ENCODE measurements at places on chromosomes 5 and 9.

DNA sequence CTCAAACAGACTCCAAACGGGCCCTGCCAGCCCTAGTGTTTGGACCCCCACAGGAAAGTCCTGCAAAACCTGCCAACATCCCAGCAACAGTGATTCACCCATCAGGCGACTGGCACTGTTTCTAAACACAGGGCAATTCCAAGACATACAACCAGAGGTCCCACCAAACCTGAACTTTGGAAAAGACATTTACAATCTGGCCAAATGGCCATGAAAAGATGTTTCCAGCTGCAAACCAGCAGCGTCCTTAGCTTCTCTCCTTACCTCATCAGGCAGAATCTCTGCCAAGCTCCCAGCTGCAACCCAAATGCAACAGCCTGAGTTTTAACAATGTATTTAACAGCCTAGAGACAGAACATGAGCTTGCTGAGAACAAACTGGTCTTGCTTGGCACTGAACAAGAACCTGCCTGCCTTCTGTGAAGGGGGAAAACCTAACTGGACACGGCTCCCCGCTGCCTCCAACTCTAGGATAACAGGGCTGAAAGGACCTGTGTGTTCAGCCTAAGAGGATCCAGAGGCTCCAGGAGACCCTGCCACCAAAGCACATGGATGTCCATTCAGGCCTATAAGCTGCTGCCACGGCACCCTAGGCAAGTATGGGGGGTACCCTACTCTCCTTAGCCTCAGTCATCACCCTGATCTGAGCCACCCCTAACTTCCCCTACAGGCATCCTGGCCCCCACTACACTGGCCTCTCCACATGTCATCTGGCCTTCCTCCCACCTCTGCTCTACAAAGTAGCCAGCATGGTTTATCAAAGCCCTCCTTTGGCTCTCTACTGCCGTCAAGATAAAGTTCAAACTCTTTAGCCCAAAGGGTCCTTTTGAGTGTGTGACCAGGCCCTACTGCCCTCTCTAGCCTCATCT lies 5.6 kb downstream of the P4HA2 start:
- H3K27me3 ChIP-seq: no peaks in the 10 kb centered on the region
- no peak overlapping the region for H3K4me3 ChIP-seq
- H3K4me1 ChIP-seq: peaks cover 35% of the 10 kb centered on the region
- H3K27ac ChIP-seq: peak overlapping the region; percentile 44

GRCh38 chr5:80206282-80206681 lies 49.6 kb downstream of the SERINC5 start:
- no peaks in the 10 kb centered on the region for H3K27me3 ChIP-seq
- no peak for DNase-seq
- H3K36me3 ChIP-seq: no peaks in the 10 kb centered on the region
- H3K27ac ChIP-seq: no peak overlapping the region

GRCh38 chr5:93151121-93151520 lies 429.9 kb downstream of the NR2F1-AS1 start:
- H3K27ac ChIP-seq: no peak overlapping the region
- H3K27me3 ChIP-seq: no peaks in the 10 kb centered on the region
- peak; percentile 62 for DNase-seq
- H3K36me3 ChIP-seq: no peaks in the 10 kb centered on the region

DNA sequence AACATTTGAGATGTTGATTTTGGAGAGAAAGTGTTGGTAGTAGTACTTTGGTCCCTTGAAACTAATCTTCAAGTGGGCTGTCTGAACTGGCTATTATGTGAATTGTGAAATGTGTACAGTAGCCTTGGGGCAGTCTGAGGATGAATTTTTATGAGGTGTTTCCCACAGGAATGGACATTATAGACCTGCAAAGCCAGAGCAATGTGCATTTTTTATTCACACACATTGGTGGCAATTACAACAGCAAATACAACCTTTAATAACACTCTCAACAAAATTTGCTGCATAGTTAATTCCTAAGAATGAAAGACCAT lies 147.0 kb downstream of the PAM start:
- no peaks in the 10 kb centered on the region for H3K36me3 ChIP-seq
- no peaks in the 10 kb centered on the region for H3K27me3 ChIP-seq
- H3K4me1 ChIP-seq: no peaks in the 10 kb centered on the region
- no peak overlapping the region for H3K4me3 ChIP-seq

- H3K4me1 ChIP-seq: peaks cover 20% of the 10 kb centered on the region
- H3K36me3 ChIP-seq: peaks cover 5% of the 10 kb centered on the region
- H3K27me3 ChIP-seq: no peaks in the 10 kb centered on the region
- peak within 1 kb of the TSS; percentile 58 for H3K4me3 ChIP-seq
- peak within 1 kb of the TSS; percentile 75 for H3K27ac ChIP-seq
Measured at GRCh38 chr9:127877566-127877998, at the start of gene AK1. AK1 (minus strand) TSS chr9:127877675; CDS start chr9:127874617, 3,058 bp downstream.

DNA sequence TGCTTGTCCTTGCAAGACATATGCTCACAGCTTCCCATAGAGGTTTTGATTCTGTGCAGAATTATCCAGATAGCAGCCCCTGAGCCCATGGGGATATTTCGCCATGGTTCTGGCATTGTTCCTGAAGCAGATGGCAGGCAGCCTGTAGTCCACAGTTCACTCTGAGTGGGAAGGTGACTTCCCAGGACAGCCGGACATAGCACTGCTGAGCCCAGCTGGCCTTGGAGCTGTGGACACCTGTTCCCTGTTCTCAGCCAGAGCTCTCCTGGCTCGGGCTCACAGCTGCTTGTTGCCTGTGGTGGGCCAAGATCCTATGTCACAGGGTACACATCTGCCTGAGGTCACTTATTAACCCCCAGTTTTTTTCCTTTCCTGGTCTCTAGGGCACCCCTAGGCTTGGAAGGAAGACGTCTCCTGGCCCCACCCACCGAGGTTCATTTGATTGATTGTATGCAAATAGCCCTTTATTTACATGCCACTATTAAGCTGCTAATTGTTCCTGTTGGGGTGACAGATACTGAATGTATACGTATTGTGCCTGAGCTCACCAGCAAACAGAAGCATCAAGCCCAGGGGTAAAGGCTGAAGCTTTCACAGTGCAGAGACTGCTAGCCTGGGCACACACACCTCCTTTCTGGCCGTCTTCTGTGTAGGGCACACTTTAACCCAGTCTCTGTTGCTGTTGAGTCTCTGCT lies 96.6 kb upstream of the DMRT1 start:
- H3K27me3 ChIP-seq: no peaks in the 10 kb centered on the region
- no peak for DNase-seq
- H3K4me3 ChIP-seq: no peak overlapping the region
- H3K27ac ChIP-seq: no peak overlapping the region

GRCh38 chr5:136375920-136376319 lies 10.6 kb upstream of the TRPC7 start:
- H3K27ac ChIP-seq: no peak overlapping the region
- H3K36me3 ChIP-seq: no peaks in the 10 kb centered on the region
- no peaks in the 10 kb centered on the region for H3K4me1 ChIP-seq

DNA sequence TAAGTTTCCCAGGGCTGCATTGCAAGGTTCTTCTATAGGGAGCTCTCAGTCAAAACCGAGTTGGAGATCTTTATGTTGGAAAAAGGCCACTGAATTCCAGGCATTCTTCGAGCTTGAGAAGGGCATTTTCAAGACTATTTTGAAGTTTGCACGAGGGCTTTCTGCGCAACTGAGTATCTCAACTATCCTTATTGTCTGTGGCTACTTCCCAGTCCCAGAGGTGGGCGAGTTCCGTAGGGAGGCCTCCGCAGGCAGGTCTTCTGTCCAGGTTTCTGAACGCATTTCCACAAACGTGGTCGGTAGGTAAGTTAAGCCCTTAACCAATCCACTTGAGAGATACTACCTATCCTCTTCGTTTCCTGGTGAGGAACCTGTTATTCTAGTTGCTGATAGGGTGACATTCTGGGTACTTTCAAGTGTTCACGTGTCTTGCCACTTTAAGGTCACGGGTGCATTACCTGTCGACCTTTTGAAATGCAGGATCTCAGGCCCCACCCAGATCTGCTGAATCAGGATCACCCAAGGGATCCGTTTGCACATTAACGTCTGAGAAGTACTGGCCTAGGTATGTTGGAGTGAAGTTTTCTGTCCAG lies 51.4 kb upstream of the TJP2 start:
- peak overlapping the region; percentile 72 for H3K27ac ChIP-seq
- peak overlapping the region; percentile 95 for H3K4me3 ChIP-seq
- no peaks in the 10 kb centered on the region for H3K27me3 ChIP-seq

GRCh38 chr5:127562252-127562651 lies 44.8 kb downstream of the PRRC1 start:
- no peaks in the 10 kb centered on the region for H3K36me3 ChIP-seq
- peak; percentile 12 for DNase-seq
- no peak overlapping the region for H3K27ac ChIP-seq
- H3K4me3 ChIP-seq: no peak overlapping the region
- peaks cover 1% of the 10 kb centered on the region for H3K27me3 ChIP-seq

DNA sequence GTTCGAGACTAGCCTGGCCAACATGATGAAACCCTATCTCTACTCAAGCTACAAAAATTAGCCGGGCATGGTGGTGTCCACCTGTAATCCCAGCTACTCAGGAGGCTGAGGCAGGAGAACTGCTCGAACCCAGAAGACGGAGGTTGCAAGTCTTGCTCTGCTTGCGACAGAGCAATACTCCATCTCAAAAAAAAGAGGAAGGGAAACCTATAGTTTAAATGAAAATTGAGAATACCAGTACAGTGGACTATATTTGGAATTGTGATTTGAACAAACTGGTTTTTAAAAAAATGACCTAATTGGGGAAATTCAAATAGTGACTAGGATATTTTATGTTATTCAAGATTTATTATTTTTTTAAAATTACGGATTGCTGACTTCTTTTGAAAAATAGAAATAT lies 33.2 kb downstream of the DIAPH1 start:
- H3K4me1 ChIP-seq: no peaks in the 10 kb centered on the region
- H3K36me3 ChIP-seq: peaks cover 9% of the 10 kb centered on the region
- H3K4me3 ChIP-seq: no peak overlapping the region
- no peaks in the 10 kb centered on the region for H3K27me3 ChIP-seq
- H3K27ac ChIP-seq: no peak overlapping the region
- no peak for DNase-seq

- H3K27me3 ChIP-seq: no peaks in the 10 kb centered on the region
- H3K27ac ChIP-seq: no peak overlapping the region
- no peak overlapping the region for H3K4me3 ChIP-seq
- no peaks in the 10 kb centered on the region for H3K36me3 ChIP-seq
- peaks cover 17% of the 10 kb centered on the region for H3K4me1 ChIP-seq
Measured at GRCh38 chr5:53357439-53357838, 123.0 kb upstream of the FST start.

- no peaks in the 10 kb centered on the region for H3K27me3 ChIP-seq
- peak overlapping the region; percentile 0 for H3K27ac ChIP-seq
Measured at GRCh38 chr9:89080193-89080592, 88.9 kb downstream of the S1PR3 start.
